ENCODE measurements at places on chromosomes 1 and 21.

- no peak for DNase-seq
Measured at GRCh38 chr1:199762572-199762971, 264.9 kb upstream of the NR5A2 start.

DNA sequence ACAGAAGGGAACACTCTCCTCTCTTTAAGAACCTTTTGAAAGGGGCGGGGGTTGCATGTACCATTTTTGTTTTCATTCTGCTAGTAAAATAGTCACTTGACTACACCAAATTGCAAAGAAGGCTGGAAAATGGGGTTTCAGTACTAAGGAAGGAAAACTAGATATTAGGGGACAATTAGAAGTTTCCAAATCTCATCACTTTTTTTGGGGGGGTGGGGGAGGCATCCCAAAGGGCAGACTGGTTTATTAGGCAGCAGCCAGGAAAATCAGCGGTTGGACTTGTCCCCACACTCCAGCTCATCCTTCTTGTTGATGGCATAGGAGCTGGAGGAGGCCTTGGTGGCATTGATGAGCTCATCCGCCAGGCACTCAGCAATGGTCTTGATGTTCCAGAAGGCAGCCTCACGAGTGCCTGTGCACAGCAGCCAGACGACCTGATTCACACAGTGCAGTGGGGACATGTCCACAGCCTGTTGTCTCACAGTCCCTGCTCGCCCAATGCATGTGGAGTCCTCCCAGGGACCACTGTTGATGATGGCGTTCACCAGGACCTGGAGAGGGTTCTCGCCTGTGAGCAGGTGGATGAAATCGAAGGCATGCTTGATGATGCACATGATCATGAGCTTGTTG is 1.7 kb upstream of the TMEM50B start:
- no peak for DNase-seq

DNA sequence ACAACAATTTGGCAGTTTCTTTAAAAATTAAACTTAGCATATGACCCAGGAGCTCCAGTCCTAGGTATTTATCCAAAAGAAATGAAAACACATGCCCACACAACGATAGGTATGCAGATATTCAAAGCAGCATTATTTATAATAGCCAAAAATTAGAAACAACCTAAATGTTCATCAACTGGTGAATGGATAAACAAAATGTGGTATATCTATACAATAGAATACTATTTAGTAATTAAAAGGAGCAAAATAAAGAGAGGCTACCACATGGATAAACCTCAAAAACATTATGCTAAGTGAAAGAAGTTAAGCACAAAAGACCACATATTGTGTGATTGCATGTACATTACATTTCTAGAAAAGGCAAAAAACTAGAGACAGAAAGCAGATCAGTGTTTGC is 51.3 kb downstream of the ROR1 start:
- no peak for DNase-seq

GRCh38 chr1:51535006-51535592 is 16.0 kb upstream of the EPS15 start:
- peak; percentile 67 for DNase-seq

GRCh38 chr1:167763525-167764220 is 41.9 kb downstream of the MPZL1 start:
- no peak for DNase-seq

DNA sequence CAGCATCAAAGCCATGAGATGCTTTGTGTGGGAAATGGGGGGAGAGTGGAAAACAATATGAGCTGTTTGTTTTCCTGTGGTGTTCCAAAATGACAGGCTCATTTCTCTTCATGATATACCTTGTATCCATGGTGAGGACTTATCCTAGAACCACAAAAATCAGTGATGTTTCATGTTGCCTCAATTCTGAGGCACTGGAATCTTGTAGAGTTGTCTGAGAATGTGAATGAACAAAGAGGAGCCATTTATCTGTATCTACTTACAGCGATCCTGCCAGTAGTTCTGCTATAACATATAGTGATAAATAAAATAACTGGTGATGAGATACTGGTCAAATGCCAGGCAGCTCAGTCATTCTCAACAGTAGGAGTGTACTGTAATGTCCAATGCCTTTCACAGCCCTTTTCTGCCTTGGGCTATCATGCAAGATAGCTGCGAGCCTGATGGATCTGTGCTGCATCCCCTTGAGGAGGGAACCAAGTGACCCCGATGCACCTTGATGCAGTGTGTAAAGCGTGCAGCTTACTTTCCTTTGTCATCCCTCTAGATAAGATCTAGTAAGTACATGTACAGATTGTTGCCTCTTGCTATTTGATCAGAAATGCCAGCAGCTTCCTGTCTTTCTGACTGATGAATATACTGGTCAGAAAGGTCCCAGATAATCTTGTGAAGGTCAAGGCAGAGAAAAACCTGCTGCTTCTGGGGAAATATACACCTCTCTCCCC is 52.8 kb downstream of the SLC44A3 start:
- no peak for DNase-seq

- no peak for DNase-seq
Measured at GRCh38 chr1:36222481-36223380, 1.5 kb upstream of the THRAP3 start.

GRCh38 chr1:42381280-42381673 is 685 bp downstream of the RIMKLA start:
- DNase-seq = no peak

GRCh38 chr1:30087465-30087864 is 635.9 kb downstream of the MATN1 start:
- DNase-seq = no peak

DNA sequence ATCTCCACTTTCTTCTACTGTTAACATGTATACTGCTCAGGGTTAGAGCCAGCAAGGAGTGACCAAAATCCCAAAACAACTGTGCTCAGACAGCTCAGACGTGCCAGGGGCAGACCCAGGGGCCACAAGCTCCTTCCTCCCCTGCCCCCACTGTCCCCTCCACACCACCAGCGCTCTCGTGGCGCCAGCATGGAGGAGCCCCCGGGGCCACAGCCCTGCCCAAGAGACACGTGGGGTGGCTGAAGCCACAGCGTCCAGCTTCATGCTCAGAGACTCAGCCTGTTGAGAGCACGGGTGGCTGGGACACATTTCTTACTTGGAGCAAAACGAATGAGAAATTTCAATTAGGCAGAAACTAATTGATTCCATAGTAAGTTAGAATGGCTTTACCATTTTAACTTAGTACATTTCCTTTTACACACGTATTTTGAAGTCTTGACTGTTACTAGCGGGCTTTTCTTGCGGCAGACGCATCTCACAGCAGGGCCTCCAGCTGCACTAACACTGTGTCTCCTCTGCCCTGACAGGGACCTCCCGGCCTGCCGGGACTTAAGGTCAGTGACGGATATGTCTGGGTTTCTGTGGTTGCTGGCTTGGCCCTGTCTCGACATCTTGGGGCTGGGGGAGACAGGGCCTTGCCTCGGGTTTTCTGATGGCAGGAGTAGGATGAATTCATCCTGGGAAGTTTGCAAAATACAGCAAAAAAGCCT is 54.2 kb downstream of the SLC19A1 start:
- DNase-seq = no peak

DNA sequence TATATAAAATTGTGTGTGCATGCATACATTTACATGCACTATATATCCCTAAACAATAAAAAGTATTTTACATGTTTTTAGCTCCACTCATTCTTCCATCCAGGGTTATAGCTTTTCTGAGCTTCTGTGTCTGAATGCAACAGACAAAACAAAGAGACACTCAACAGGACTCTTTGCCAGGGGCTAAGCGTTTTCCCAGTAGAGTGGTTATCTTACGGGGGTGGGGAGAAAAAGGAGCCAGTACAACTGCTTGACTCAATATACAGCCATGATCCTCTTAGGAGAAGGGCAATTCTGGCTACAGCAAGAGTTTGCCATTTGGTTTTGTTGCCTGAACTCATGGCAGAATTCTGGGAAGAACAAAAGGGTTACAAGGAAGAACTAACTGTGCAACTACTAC is 14.6 kb upstream of the PPP2R5A start:
- DNase-seq = no peak

- no peak for DNase-seq
Measured at GRCh38 chr1:227378871-227379554, 60.7 kb upstream of the CDC42BPA start.

GRCh38 chr1:225250432-225250831 is 177.4 kb downstream of the LBR start:
- no peak for DNase-seq

DNA sequence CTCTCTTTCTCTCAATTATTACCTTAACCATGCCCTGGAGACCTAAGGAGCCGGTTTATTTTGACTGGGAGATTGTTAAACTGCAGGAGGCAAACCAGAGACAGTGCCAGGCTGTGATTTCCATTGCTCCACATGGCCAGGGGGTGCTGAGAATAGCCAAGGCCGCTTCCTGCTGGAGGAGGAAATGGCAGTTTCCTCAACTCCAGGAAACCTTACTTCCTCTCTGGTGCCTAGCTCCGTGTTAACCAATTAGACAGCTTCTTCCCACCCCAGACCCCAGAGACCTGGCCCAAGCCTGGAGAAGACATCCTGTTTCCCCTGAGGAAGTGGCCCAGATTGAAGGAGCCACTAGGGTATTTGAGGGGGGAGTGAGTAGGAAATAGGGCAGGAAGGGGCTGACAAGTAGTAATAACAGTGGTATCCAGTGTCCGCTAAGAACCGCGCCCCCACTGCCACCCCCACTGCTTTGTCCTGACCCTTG is 161.2 kb downstream of the PLPP3 start:
- peak; percentile 83 for DNase-seq

DNA sequence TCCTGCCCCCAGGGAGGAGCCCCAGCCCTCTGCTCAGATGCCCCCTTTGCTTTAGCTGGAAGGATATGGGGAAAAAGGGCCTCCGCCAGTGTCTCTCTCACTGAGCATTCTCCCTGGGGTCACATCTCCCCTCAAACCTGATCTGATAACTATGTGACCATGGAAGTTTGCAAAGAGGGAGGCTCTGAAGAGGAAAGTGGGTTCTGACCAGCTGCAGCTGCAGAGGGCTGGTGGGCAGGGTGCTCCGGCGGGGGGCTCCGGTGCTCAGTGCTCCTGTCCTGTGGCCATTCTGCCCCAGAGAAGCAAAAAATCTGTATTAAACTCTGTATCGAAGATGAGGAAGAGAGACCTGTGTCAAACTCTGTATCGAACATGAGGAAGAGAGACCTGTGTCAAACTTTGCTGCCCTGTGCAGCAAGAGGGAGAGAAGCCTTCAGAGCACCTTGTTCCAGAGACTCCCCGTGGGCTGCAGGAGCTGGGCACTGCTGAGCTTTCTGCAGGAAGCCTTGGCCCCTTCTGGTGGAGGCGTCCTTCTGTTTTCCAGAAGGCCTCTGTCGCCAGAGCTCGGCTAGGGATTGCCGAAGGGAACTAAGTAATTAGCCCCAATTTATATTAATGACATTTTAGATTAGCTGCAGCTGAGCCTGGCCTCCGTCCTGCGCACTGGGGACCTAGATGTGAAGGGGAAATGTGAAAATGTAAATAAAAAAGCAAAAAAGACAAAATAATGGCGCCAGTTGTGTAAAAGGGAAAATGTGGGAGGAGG is 186.2 kb upstream of the C1orf174 start:
- no peak for DNase-seq

- peak; percentile 43 for DNase-seq
Measured at GRCh38 chr1:103525114-103525606, 339 bp upstream of the RNPC3 start.

GRCh38 chr21:41269535-41269934 is 47.1 kb upstream of the FAM3B start:
- no peak for DNase-seq

DNA sequence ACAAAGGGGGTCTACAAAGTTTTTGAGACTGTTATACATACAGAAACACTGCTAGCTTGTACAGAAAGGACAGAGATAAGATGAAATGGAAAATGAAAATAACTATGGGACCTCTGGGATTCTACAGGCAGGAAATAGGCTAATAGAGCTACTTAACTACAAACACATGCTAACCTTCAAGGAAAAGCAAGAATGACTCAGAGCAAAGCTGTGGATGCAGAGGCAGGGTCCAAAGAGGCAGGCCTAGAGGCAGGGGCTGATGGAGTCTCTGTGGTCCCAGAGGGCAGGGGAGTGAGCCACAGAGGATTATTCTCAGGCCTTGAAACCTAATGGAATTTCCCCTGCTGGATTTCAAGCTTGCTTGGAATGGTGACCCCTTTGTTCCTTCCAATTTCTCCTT is 18.7 kb upstream of the GOLT1A start:
- no peak for DNase-seq

- DNase-seq = no peak
Measured at GRCh38 chr1:60890664-60891063, 191.7 kb upstream of the NFIA start.

- DNase-seq = no peak
Measured at GRCh38 chr1:32636914-32637645, 13.3 kb downstream of the ZBTB8OS start.

- DNase-seq = no peak
Measured at GRCh38 chr1:154350383-154350782, 25.1 kb downstream of the ATP8B2 start.

- no peak for DNase-seq
Measured at GRCh38 chr21:34147792-34148418, 74.5 kb downstream of the MRPS6 start.

DNA sequence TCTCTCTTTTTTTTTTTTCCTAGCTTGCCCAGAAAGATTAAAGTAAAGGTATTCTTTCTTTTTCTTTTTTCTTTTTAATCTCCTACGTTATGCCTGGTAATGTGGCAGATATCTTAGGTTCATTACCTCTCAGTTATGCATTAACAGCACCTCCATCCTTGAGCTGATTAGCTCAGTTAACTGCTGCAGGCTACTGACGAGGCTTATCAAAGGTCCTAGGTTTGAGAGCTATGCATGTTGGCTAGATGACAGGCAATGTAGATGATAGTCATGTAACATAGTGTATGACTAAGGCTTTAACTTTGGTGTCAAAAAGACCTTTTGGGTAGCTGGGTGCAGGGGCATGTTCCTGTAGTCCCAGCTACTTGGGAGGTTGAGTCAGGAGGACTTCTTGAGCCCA is 53.7 kb upstream of the CACYBP start:
- no peak for DNase-seq

- DNase-seq = peak; percentile 70
Measured at GRCh38 chr1:153352523-153352922, 3.9 kb upstream of the PGLYRP4 start.

- peak; percentile 33 for DNase-seq
Measured at GRCh38 chr1:207284209-207284897, 37.1 kb upstream of the CD55 start.

All from kidney capillary endothelial cell (primary cell).